ENCODE measurements at places on chromosomes 6 and 20.

- H3K4me3 ChIP-seq, result no peak overlapping the region
- H3K4me1 ChIP-seq, result no peaks in the 10 kb centered on the region
- ATAC-seq, result no peak
These were observed 119.8 kb downstream of the HUS1B start for GRCh38 chr6:537114-537513.

DNA sequence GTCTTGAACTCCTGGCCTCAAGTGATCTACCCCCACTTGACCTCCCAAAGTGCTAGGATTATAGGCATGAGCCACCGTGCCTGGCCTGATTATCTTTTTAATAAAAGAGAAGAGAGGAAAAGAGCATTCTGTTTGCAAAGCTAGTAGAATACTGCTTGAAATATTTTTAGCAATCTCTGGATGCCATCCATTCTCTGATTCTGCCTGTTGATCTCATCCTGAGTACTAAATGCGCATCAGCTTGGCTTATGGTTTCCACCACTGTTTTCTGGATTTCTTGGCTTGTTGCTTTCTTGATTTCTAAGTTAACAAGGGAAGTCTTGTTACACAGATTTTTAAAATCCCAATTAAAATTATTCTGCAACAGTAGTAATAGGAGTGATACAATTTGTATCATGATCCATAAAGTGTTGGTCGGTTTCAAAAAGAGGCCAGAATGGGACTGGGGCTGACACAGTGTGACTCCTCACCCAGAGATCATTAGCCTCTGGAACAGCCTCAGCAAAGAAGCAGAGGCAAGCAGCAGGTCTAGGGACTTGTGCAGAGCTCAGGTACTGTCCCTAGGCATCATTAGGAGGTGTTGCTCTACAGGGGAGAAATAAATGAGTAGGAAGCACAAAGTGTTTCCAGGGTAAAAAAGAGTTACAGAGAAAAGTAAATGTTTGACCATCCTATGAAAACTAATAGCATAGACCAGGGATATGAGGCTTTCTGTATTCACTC is 17.8 kb upstream of the SLC16A10 start:
- H3K36me3 ChIP-seq, result no peaks in the 10 kb centered on the region
- H3K4me1 ChIP-seq, result no peaks in the 10 kb centered on the region
- H3K27ac ChIP-seq, result no peak overlapping the region
- no peak overlapping the region for H3K4me3 ChIP-seq
- peaks cover 51% of the 10 kb centered on the region for H3K27me3 ChIP-seq

DNA sequence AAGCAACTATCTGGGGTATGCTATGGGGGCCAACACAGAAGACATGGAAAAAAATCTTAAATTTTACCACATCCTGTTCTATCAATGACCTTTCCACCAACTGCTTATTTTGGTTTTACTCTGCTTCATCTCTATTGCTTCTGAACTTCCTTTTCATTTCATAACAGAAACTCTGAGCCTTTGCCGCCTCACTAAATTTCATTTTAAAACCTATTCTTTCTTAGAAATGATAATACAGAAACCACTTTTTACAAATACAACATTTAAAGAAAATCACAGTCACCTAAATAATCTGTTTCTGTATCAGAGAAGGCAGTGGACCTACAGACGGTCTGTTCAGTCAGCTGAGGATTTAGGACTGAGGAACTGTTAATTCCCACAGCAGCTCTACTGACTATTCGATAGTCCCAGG is 117.5 kb downstream of the KCNQ5 start:
- H3K27ac ChIP-seq, result peak overlapping the region; percentile 56
- H3K27me3 ChIP-seq, result no peaks in the 10 kb centered on the region
- H3K4me3 ChIP-seq, result peak overlapping the region; percentile 58

- peaks cover 30% of the 10 kb centered on the region for H3K4me1 ChIP-seq
- H3K4me3 ChIP-seq, result no peak overlapping the region
- ATAC-seq, result no peak
- no peaks in the 10 kb centered on the region for H3K36me3 ChIP-seq
- H3K27ac ChIP-seq, result no peak overlapping the region
These were observed 20.0 kb upstream of the UBE2J1 start for GRCh38 chr6:89372506-89372901.

- H3K4me1 ChIP-seq, result no peaks in the 10 kb centered on the region
- no peak for ATAC-seq
- no peak overlapping the region for H3K27ac ChIP-seq
- no peaks in the 10 kb centered on the region for H3K36me3 ChIP-seq
These were observed 2.8 kb downstream of the CCN5 start for GRCh38 chr20:44717986-44718385.

DNA sequence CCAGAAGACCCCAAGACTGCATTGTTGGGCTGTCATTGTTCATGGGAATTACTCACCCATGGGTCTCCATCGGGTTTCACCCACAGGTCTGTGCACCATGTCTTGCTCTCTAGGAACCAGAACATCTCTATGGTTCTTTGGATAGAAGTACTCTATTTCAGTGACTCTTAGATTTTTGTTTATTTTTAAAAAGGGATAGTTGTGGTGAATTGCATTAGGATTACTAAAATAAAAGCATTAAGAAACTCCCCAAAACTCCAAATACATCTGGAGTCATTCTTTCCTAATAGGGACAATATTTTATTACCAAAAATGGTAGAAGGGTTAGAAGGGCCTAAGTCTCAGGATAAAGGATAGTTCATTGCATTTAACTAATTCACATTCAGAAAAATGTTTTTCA is 166.9 kb upstream of the TNFAIP3 start:
- no peaks in the 10 kb centered on the region for H3K27me3 ChIP-seq
- no peak for ATAC-seq
- H3K27ac ChIP-seq, result no peak overlapping the region
- H3K4me1 ChIP-seq, result peaks cover 19% of the 10 kb centered on the region

- no peaks in the 10 kb centered on the region for H3K27me3 ChIP-seq
- H3K27ac ChIP-seq, result no peak overlapping the region
- ATAC-seq, result no peak
- no peak overlapping the region for H3K4me3 ChIP-seq
- H3K4me1 ChIP-seq, result no peaks in the 10 kb centered on the region
These were observed 39.7 kb downstream of the TRMT11 start for GRCh38 chr6:126026001-126026400.
